ENCODE measurements at places on chromosomes 13 and 19.

- no peak for DNase-seq
Observed at GRCh38 chr13:20064128-20064527, 96.7 kb downstream of the GJA3 start.

DNA sequence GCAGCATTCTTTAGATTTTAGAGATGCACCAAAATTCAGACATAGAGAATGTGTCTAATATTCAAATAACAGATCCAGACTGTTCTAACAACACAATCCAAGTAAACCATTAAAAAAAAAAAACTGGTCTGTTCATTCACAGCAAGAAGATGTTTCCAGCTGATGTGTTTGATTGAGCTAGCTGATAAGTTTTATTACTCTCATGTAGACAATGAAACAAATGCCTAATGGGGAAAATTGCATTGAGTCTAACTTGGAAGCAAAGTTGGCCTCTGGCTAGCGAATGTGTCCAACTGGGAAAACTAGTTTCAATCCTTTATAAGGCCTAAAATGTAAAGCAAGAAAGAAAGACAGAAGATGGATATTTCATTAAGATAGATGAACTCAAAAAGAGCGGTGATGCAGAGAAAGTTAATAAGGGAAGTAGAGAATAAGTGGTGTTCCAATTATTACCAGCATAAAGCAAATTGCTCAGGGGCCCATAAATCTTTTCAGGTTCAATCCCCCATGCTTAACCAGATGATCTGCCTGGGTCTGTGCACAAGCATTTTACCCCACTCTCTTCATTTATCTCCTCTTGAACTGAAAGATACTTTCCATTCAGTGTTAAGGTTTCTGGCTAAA, 54.2 kb downstream of the PCDH9 start:
- no peak for DNase-seq

DNA sequence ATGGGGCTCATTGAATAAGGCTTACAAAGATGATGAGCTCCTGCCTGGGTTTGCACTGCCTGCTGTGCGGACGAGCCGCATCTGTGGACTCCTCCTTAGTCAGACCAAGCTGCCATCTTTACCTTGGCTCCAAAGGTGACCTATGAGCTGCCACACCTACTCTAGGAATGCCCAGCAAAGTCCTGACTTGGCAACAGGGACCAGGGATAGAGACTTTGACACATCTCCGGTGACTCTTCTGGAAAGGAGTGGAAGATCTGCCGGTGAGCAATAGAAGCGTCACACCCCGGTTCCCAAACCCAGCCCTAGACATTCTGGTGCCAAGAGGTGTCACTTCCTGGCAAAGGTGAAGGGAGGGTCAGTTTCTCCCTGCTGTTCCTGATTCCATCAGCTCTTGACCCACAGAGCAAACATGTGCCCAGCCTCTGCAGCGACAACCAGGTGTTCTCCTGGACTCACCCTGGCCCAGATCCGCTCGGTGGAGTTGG, 50.2 kb upstream of the GTF3A start:
- DNase-seq, result no peak

DNA sequence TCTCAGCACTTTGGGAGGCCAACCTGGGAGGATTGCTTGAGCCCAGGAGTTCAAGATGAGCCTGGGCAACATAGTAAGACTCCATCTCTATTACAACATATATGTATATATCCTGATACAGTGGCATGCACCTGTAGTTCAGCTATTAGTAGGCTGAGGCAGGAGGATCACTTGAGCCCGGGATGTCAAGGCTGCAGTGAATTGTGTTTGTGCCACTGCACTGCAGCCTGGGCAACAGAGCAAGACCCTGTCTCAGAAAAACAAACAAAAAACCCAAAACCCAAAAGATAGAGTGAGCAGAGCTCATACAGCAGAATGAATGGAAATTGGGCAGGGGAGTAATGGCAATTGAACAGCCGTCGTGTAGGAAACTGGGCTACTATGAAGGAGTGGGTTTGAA, 17.3 kb upstream of the SHKBP1 start:
- no peak for DNase-seq

DNA sequence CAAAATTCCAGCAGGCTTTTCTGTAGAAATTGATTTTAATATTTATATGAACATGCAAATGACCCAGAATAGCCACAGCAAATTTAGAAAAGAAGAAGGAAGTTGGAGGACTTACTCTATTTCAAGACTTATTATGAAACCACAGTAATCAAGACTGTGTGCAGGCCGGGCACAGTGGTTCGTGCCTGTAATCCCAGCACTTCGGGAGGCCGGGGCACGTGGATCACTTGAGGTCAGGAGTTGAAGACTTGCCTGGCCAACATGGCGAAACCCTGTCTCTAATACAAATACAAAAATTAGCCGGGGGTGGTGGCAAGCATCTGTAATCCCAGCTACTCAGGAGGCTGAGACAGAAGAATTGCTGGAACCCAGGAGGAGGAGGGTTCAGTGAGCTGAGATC, 6.0 kb upstream of the FFAR2 start:
- no peak for DNase-seq

GRCh38 chr13:111980146-111980929, 86.6 kb upstream of the SOX1 start:
- DNase-seq, result no peak

DNA sequence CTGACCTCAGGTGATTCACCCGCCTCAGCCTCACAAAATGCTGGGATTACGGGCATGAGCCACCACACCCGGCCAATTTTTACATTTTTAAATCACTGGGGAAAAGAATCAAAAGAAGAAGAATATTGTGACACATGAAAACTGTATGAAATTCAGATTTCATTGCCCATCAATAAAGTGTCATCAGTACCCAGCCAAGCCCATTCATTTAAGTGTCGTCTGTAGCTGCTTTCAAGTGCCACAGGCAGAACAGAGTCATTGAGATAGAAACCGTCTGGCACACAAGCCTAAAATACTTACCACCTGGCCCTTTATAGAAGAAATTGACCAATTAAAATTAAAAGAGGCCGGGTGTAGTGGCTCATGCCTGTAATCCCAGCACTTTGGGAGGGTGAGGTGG, 15.3 kb downstream of the COLGALT1 start:
- DNase-seq, result no peak

DNA sequence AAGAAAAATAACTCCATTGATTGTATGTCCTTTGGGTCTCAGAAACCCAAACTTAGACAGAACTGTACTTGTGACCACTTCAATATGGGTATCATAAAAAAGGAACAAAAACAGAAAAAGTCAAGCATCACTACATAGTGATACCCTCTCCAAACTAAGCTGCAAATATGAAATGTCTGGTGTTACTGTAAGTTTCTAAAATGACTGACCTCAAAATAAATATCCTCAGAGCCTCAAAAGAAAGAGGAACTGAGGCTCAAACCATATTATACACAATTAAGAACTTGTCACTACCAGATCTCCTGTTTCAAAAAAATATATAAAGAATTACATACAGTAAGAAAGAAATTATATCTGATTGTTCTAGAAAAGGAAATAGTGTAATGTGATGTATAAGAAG, 787.9 kb upstream of the KLHL1 start:
- DNase-seq, result no peak

- peak; percentile 78 for DNase-seq
Observed at GRCh38 chr19:6772028-6772865, at the start of gene VAV1. Gene VAV1 (plus strand): TSS chr19:6772708. CDS start chr19:6772808, 100 bp downstream.

- no peak for DNase-seq
Observed at GRCh38 chr13:26378116-26378515, 124.2 kb downstream of the CDK8 start.

GRCh38 chr13:110618167-110618566, 2.8 kb downstream of the NAXD start:
- DNase-seq, result no peak
